ENCODE measurements at places on chromosomes 16 and 17.

GRCh38 chr16:78648517-78648916 lies 549.1 kb downstream of the WWOX start:
- no peak for DNase-seq

DNA sequence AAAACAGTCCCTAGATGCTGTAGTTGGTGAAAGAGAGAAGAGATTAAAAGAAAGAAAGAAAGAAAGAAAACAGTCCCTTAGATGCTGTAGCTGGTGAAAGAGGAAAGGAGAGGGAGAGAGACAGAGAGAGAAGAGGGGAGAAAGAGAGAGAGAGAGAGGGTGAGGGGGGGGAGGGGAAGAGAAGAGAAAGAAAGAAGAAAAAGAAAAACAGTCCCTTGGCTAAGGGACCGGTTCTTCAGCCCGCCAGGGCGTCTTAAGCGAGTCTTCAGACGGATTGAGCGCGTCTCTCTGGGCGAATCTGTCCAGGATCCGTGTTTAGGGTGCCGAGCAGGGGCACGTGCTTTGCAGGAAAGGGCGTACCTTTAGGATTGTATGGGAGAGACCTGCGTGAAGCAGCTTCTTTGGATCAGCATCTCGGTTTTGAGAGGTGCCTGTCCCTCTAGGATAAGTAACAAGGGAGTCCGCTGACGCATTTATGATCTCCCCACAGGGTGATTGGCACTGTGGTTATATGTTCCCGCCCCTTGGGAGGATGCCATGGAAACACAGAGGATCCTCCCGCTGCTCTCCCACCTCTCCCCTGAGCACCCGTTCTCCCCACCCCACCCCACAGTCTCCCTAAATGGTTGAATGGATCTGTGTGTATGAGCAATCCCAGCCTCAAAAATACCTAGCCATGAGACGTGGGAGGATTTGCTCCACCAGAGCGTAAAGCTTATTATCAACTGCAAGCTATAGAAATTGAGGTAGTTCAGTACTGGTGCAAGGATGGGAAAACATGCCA lies 16.7 kb downstream of the GNGT2 start:
- no peak for DNase-seq

GRCh38 chr17:79046916-79047280 lies 22.9 kb downstream of the C1QTNF1 start:
- DNase-seq = no peak

DNA sequence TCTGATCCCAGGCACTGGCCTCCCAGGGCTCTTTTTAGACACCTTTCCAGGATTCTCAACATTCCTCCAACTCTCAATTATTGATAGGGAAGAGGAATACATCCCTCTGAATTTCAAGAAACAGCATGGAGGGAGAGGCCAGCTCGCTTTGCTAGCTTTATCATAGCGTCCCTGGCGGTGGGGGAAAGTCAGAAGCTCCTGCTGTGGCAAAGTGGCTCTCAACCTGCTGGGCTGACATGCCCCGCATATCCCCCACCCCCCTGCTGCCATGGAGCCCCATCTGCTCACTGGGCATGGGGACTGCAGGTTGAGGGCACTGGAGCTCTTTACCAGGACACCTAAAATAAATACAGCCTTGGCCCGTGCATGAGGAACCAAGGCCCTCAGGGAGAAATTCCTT lies 140.3 kb downstream of the SLC39A11 start:
- DNase-seq = no peak

DNA sequence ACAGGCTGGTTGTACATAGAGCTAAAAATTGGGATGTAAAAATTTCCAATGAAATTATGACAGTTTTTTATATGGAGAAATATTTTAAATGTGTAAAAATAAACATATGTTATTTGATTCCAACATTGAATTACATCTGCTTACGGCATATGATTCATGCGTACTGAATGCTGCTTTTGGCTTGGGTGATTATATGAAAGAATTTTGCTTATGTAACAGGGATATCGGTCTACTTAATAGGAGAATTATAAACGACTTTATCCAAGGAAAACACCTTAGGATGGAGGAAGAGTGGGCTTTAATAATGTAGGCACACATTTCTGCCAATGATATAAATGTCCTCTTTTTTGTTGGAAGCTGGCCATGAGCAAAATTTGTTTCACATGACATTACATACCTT lies 197.3 kb upstream of the GOT2 start:
- DNase-seq = no peak

Data from RKO (cell line).